ENCODE measurements at places on chromosomes 16 and 17.

DNA sequence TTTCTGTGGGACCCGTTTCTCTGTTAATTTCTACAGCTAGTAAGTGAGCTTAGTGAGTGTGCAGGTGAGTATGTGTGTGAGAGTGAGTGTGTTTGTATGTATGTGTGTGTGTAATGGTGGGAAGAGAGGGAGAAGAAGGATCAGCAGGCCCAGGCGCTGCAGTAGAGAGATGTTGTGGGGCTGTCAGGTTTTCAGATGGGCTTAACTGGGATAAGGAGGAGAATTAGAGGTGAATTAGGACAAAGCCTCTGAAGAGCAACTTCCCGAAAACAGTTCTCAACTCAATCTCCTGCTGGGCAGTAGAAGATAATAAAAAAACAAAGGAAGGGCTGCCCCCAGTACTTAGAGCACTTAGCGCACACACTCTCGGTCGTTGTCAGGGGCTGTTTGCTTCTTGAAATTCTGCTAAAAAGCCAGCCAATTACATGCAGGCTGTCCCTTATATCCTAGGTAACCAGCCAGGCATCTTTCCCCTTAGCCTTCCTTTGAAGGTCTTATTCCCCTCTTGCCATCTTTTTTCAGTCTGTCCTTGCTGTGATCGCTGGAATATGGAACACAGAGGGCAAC, 63.4 kb downstream of the CLEC16A start:
- no peak for DNase-seq

DNA sequence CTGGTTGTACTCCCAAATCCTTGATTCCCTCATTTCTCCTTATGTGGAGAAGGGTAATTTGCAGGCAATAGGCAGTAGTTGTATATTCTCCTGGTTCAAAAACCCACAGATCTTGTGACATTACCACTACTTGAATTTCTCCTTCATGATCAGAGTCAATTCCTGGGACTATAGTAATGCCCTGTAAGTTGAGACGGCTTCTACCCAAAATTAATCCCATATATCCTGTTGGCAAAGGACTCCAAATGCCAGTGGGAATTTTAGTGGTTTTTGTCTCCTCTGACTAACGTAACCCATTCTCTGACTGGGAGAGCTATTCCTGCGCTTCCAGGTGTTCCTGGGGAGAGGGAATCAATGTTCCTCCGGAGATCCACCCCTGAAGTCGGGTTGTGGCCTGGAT, 11.6 kb upstream of the ZNF689 start:
- no peak for DNase-seq

- DNase-seq: no peak
Observed at GRCh38 chr17:58488428-58488890, 251 bp upstream of the HSF5 start.

DNA sequence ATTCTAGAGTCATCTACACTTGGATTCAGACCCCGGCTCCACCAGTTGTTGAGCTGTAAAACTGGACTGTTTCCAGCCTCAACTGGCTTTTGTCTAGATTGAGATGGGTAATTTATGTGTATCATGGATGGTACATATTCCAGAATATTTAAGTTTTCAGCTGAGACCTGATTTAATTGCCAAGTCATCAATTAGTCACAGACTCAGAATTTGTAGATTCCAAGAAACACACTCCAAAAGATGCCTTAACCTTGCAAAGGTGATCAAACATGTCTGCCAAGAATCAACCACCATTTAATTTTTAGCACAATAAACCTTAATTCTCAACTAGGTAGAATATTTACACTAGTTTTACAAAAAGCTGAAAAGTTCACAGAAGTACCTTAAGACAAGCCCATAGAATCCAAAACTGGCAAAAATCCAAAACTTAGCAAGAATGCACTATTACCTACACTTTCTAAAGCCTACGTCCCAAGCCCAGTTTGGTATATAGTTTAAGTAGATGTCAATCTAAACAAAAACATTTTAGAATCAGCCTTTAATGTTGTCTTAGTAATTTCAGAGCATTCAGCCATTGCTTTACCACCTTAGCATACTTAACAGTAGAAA, 17.7 kb downstream of the SIAH1 start:
- DNase-seq: no peak

GRCh38 chr17:36072431-36073121, 8.5 kb downstream of the CCL18 start:
- DNase-seq: no peak

DNA sequence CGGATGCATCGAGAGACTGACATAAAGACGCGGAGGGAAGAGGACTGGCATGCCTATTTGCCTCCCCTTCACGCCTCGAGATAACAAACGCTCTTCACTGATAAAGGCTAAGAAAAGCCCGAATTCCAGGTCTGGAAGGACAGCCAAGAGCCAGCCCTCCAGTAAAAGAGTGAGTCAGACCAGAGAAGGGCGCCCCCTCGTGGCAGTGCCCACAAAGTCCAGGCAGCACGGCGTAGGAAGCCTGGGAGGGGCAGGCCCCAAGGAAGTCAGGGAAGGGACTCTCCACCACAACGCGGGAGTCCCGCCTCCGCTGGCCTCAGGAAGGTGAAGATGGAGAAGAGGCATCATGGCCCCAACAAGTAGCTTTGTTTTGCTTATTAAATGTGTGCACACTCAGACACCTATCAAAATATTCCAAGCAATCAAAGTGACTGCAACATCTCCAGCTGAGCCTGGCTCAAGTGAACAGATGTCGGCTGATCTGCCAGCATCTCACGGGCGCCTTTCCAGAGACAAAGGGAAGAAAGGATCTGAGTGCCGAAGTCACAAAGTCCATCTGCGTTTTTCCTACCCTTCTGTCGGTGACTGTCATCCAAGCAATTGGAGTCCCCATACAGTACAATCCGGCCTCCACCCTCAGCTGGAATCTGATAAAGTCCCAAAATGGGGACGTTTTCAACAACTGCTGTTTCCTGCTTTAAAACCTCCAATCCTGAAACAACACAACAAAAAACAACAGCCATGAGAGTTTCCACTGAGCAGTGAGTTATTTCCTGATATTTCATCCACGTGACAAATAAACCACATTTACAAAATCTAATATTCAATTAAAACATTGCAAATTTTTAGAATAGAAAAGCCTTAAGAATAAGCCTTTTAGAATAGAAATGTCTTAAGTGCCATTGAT, 20.4 kb upstream of the SLC38A8 start:
- DNase-seq: peak; percentile 85

DNA sequence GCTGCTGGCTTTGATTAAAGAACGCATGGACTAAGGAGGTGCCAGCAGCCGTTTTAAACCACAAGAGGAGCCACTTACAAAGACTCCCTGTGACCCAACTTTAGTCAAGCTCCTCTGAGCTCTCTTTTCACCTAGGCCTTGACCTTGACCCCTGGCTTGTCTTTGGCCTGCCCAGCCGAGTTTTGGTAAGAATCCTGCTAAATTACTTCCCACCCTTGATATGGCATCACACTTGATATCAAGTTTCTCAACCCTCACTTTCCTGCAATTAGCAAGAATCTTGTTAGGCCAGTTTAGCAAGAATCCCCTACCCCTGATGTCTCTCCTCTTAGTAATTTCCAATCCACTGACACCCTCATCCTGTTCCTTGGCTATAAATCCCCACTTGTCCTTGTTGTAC, 232.8 kb upstream of the SALL1 start:
- DNase-seq: no peak

- DNase-seq: no peak
Observed at GRCh38 chr16:74699666-74700065, 996 bp downstream of the MLKL start.

- DNase-seq: no peak
Observed at GRCh38 chr17:9002606-9003354, 18.5 kb upstream of the NTN1 start.

- no peak for DNase-seq
Observed at GRCh38 chr17:63716426-63716825, 16.5 kb upstream of the LIMD2 start.

GRCh38 chr17:51245535-51245934, 14.3 kb downstream of the MBTD1 start:
- no peak for DNase-seq

DNA sequence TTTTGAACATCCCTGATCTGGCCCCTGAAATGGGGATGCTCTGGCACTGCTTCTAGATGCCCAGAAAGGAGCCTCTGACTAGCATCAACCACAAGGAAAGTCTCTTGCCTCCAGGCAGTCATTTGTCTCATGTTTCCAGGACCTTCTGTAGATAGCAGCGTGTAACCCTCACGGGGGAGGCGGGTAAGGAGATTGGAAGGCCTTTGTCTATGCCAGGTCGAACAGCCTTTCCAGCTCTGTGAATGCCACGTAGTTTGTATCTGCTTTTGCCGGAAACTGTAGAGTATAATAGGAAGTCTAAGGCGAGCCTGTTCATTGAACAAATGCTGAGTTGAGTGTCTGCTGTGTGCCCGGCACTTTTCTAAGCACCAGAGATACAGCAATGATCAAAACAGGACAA, 43.9 kb upstream of the AQP8 start:
- DNase-seq: no peak

DNA sequence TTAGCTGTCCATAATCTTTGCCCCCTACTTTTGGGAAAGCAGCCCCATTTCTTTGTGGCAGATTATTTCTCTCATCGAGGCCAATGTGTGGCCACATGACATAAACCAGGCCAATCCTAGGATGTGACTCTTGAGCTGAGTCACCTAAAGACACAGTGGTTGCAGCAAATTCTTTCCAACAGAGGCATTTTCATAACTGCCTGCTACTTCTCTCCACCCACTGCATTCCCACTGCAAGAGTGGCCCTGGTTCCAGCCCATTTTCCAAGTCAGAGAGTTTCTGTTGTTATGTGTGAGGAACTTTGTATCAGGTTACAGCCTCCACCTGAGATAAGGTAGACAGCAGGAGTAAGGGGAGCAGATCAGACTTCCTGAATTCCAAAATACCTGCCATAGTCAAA, 195.2 kb downstream of the RGS9 start:
- no peak for DNase-seq

DNA sequence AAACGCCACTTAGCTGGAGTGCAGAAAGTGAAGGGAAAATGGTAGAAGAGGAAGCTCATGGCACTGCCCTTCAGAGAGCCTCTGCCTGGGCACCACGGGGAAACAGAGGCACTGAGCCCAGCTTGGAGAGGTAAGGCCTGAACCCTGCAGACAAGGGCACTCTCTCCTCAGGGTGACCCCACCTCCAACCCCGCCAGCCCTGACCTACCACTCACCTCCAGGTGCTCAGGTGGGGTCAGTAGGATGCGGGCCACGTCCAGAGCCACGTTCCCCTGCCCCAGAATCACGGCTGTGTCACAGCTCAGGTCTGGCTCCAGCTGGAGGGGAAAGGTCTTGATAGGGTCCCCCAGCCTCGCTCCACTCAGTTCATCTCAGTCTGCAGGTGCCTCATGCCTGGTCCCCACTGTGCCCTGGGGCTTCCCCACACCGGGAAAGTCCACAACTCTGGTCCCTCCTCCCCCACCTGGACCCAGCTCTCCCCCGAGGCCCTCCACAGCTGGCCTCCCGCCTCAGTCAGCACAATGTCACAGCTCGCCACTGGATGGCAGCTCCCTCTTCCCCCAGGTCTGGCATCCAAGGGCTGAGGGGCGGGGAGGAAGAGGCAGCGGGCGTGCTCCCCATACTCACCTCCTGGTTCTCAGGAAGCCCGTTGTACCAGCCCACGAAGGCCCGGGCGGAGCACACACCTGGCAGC, 6.0 kb upstream of the GRIN2C start:
- no peak for DNase-seq

DNA sequence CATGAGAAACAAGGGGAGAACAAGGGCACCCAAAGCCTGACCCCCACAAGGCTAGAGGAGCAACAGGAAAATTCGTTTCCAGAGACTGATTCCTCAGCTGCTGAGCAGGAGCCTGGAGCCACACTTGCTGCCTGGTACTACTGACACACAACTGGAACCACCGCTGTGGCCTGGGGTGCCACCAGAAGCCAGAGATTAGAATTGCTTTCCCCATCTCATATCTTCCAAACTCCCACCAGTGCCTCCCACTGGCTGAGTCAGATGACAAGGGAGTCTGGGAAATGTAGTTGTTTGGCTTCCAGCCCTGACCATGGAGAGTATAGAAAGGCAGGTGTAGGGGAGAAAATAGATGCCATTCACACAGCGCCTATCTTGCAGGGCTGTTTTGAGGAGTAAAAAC, 4.1 kb upstream of the TMEM11 start:
- DNase-seq: peak; percentile 3

- DNase-seq: no peak
Observed at GRCh38 chr17:11943759-11944347, 53.4 kb downstream of the ZNF18 start.

- DNase-seq: no peak
Observed at GRCh38 chr16:76607317-76607716, 330.1 kb downstream of the CNTNAP4 start.

- DNase-seq: no peak
Observed at GRCh38 chr16:86628614-86629013, 50.3 kb downstream of the FOXL1 start.

DNA sequence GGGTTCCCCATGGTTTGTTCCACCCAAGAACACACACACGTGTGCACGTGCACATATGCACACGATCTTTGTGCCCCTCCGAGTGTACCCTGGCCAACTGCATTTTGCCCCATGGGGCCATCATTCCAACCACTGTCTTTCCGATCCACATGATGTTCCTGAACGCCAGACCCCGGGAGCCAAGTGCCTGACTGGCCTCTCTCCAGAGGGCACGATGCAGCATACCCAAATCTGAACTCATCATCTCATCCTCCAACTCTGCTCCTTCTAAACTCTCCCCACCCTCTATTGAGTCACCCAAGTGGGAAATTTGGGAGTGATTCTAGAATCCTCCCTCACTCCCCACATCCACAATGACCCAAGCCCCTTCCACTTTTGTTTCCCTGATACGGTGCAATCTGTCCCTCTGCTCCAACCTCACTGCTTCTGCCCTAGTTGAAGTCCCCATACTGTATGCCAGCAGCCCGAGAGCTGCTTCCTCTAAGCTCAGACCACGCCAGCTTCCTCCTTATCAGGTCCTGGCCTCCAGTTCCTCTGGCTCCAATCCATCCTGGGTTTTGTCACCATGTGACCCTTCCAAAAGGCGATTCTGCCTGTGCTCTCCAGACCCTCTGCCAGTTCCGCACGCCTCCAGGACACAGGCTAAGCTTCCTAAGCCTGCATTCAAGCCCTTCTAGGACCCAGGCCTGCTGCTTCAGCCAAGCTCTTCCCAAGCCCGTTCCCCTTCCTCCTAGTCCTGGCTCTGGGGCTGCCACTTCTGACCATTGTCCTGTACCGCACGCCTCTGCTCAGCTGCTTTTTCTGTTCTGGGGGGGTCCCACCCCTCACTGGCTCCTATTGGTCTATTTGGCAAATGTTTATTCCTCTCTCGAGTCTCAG, 10.1 kb upstream of the TMEM208 start:
- DNase-seq: no peak

DNA sequence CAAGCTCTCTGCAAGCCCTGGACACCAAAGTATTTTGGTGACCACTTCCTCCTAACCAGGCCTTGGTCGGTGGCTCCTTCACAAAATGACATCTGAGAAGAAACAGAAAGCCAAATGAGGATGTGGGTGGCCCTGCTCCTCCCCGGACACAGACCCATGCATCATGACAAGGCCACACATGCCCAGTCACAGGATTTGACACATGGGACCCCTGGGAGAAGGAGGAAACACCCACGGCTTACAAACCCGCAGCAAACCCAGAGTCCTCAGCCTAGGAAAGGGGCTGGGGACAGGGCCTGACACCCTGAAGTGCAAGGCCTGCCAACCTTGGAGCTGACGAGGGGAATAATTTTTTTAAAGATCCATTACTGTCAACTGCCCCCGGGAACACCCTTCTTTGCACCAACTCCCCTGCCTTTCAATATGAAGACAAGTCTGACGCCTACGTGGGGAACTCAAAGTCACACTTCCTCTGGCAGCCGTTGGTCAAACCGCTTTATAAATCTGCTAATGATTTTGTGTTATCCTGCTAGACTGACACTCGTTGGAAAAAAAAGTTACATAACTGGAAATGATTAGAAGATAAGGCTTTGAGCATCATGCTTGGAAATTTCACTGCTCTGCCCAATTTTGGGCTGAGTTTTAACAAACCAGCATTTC, 41.3 kb downstream of the GAS7 start:
- DNase-seq: no peak
